ENCODE measurements at places on chromosomes 1 and 21.

DNA sequence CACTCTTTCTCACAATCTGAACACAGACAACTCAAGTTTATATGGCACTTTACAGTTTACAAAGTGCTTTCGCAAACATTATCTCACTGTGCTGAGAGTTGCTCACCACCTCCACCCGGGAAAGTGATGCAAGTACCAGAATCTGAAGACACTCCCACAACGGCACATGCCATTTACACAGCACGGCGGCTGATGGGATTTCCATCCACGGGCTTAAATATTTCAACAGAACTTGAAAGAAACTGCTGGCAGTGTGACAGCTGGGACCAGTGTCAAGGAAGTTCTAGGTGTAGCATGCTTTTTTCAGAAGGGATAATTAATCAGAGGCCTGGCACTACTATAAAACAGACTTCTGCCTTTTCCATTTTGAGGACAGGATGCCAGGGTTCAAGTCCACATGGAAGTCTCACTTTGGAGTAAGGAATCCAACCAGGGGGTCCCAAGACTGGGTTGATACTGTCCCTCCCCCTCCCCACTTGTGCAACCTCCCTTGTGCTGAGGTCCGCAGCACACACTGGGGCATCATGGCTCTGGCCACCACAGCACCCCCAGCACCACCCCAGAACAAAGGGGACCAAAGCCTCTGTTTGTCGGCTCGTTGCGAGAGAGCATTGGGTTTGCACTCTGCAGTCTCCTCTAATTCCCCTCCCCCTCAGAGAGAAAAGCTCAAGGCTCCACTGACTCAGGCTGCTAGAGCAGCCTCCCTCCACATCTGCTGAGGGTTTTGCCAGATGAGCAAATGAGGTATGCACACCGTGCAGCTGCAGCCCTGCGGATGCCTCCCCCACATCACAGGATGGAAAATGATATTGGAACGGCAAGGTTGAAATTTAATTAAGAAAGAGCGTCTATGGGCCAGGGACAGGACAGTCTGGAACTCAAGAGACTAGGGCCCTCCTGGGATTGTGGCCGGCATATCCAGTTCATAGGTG lies 154.9 kb downstream of the TGFBR3 start:
- no peak for DNase-seq

GRCh38 chr1:216523449-216524190 lies 100.4 kb upstream of the USH2A start:
- DNase-seq, result no peak

DNA sequence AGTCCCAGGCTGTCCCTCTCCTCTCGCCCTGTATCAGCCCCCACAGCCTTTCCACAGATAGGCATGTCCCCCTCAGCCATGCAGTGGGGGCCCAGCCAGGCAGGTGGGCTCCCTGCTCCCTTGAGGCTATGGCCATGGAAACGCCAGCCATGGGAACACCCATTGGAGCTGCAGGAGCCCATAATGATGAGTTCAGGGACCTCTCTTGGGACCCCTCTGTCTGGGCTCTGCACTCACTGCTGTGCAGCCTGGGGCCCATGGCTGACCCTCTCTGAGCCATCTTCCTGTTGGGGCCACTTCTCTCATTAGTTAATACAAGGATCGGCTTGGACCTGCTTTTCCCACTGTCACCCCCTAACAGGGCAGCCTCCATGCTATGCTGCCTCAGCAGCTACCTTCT lies 33.2 kb downstream of the WNT3A start:
- DNase-seq, result no peak

- DNase-seq, result peak; percentile 61
These were observed 719 bp downstream of the SOD1 start for GRCh38 chr21:31660259-31660565.

DNA sequence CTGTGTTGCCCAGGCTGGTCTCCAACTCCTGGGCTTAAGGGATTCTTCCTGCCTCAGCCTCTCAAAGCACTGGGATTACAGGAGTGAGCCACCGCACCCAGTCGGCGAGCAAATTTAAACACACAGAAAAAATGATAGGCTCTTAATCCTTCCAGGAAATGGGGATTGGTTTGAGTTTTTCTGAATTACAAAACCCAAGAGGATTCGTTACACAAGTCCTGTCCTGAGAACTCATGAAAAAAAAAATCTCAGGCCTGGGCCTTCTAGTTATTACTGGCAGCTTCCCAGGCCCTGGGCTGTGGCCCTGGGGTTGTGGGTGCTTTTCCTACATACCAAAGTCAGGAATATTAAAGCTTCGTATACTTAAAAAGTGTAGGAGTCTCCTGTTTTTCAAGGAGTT lies 6.3 kb upstream of the IFNGR2 start:
- DNase-seq, result peak; percentile 29

- no peak for DNase-seq
These were observed 240.4 kb downstream of the HMCN1 start for GRCh38 chr1:185974367-185975170.

DNA sequence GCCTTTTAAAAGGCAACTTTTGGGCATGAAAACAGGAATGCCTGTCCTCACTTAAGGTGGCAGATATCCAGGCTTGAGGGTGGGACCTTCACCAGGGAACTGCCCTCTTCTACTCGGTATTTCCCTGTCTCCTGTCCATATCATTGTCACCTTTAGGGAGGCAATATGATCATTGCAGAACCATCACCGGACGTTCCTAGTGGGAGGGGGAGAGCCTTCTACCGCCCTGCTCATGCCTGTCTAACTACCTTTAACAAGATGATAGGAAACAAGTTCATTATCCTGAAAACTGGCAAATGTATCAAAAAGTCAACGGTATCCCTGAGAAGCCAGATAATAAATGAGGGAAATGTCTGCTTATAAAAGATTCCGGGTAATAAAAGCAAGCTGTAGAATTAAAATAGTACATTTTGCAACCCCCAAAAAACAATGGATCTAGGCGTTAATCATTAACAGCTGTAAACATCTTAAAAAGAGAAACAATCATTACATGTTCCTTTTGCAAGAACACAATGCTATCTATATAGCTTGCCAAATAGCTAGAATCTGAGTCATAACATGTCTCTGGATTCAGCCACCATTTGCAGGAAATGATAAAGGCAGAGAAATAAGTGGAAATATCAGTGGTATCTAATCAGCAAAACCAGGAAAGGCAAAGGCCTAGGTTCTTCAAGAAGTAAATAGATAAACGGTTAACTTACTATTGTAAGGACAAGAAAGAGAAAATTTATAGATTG lies 852.9 kb upstream of the ADGRL4 start:
- peak; percentile 65 for DNase-seq

- no peak for DNase-seq
These were observed 207.6 kb downstream of the S1PR1 start for GRCh38 chr1:101444381-101444780.

DNA sequence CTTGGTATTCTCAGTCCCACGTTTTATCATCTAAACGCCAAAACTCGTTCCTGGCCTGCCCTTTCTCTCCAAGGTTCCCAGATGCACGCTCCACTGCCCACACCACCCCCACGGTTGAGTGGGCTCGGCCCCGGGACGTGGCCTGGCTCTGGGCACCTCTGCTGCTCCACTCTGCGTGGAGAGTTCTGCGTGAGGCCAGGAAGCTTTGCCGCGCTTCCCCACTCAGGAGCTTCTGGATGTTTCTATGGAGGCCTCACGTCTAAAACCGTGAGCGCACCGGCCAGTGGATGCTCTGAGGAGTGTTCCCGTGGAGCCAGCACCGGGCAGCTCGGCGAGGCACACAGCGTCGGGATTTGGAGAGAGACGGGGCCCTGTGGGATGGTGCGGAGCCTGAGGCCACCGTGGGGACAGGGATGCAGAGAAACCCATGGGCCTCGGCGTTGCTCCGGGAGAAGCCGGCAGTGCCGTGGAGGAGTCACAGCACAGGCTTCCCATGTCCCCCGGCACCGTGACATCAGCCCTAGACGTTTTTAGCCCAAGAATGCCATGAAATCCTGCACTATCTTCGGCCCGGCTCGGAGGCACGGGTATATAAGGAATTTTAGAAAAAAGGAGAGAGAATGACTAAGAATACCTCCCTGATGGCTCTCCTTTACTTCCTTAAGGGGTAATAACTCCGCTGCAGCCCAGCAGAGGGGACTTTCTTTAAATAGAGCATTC lies 125.9 kb downstream of the PRDM16 start:
- DNase-seq, result no peak

DNA sequence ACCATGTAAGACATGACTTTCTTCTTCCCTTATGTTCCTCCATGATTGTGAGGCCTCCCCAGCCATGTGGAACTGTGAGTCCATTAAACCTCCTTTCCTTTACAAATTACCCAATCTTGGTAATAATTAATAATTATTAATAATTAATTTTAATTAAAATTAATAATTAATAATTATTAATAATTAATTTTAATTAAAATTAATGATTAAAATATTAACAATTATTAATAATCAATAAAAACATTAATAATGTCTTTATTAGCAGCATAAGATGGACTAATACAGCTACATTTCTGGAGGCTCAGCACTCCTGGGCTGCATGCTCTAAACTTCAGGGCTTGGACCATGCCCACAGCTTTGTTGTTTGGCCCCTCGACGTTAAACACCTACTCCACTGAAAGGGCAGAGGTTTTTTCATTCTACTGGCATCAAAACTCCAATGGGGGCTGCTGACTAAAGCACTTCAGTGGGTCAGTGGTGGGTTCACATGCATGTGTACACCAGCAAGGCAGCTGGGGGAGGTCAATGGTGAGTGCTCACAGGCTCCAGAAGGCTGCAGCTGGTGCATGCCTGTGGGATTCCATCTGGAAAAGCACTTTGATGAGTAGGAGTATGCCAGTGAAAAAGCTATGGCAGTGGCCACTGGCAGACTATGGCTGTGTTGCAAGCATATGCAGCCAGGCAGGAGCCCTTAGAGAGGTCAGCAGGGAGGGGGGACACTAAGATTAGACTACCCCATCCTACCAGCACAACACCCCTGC lies 561.3 kb downstream of the NCAM2 start:
- DNase-seq, result no peak

DNA sequence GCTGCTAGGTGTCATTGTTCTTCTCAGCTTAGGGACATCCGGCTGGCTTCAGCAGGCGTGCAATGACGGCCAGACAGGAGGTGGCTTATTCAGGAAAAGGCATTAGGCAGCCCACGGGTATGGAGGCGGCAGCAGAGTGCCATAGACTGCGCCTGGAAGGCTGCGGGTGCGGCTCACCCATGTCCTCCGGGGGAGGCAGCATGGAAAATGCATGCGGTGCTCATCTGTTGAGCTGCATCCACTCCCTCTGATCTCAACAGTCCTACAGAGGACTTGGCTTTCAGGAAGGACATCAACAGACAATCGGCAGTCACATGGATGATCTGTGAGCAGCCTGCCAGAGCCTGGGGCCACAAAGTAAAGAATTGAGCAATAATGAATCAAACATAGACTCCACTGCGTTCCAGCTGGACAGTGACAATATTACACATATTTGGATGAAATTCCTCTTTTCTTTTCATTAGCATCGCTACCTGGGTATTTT lies 42.9 kb downstream of the UMODL1 start:
- DNase-seq, result peak; percentile 82

GRCh38 chr1:58997060-58997411 lies 213.2 kb upstream of the JUN start:
- no peak for DNase-seq

- DNase-seq, result peak; percentile 93
These were observed 49.7 kb downstream of the MDM4 start for GRCh38 chr1:204565617-204566582.

- peak; percentile 57 for DNase-seq
These were observed 137.8 kb downstream of the BARHL2 start for GRCh38 chr1:90579212-90579802.

DNA sequence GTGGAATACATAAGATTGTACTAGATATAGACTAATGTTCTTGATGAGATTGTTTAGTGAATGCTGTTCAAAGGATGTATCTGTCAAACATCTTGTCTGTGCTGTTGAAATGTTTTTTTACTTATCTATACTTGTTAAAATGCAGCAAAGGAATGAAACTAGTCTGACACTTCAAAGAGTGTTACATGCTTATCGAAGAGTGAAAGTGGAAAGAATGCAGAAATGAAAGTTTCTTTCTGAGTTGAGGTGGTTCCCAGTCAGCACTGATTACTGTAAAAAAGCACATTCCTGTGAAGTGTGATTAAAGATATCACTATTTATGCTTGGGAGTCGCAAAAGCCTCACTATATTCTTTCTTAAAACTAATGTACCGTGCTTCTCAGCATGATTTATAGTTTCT lies 1225.2 kb downstream of the NCAM2 start:
- DNase-seq, result no peak

DNA sequence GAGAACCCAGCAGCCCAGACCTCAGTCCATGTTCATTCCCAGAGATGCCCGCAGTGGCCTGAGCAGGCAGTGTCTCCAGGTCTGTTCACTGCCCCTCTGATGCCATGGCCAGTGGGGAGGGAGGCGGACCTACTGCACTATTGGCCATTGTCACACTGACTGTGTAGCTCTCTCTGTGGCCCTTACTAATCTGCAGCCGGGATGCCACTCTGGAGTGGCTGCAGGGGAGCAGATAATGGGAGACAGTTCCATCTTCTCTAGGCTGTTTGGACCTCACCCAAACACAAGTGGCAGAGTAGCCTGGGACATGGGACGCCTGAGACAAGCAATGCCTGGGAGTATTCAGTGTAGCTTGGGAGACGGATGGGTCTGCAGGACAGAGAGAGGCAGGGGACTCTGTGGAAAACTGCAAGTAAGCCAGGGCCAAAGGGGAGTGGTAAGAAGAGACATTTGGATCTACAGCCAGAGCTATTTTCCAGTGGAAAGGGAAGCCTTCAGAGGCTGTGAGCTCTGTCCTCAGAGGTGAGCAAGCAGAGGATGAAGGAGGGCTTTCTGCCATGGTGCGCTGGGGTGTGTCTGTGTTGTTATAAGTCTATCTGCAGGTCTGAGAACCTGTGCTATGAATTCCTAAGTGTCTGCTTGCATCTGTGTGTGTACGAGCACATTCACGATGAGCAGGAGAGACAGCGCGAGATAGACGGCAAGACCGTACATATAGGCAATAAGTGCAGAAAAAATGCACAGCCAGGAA lies 26.7 kb downstream of the DMBX1 start:
- no peak for DNase-seq

- no peak for DNase-seq
These were observed 25.5 kb downstream of the KMO start for GRCh38 chr1:241557551-241558193.

- no peak for DNase-seq
These were observed 21.8 kb downstream of the PCSK9 start for GRCh38 chr1:55061000-55061705.

GRCh38 chr1:59684698-59685097 lies 130.1 kb upstream of the HOOK1 start:
- no peak for DNase-seq

- no peak for DNase-seq
These were observed 184.3 kb downstream of the PATJ start for GRCh38 chr1:61926597-61926996.

DNA sequence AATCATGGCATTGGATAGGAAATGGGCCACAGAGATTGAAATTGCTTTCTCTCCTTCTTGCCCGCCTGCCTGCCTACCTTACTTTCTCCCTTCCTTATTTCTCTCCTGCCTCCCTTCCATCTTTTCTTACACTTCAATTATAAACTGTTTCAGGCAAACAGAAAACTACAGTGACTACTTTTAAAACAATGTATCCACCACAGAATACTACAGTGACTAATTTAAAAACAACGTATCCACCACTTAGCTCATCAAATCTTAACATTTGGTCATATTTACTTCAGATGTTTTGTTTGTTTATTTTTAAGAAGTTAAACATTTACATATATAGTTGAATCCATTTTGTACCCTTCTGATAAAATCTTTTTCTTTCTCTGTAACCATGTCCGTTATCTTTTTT lies 54.4 kb downstream of the SNRPE start:
- peak; percentile 58 for DNase-seq

- peak; percentile 17 for DNase-seq
These were observed 17.4 kb upstream of the HIVEP3 start for GRCh38 chr1:41936107-41936506.

Data from AG08395 (cell line).